ENCODE measurements at places on chromosomes 3 and 15. TPM values are rescaled to one million over a fixed set of nuclear protein-coding genes. Genes with fewer than 3 reads are reported as not detected.

DNA sequence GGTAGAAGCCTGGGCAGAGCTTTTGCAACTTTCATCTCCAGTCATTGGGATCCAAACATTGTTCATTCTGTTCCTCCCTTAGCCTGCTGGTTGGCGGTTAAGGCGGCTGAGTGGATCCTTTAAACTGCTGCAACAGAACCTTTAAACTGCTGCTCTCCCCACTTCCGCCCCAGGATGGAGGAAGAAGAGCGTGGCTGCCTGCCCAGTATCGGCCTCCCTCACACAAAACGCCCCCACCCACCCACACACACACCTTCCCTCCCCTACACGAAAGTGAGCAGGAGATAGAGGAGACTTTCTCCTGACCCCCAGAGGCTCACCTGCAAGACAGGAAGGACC lies 460 bp upstream of the ZMAT3 start:
- peaks cover 12% of the 10 kb centered on the region for H3K36me3 ChIP-seq
- H3K27me3 ChIP-seq = no peaks in the 10 kb centered on the region
- peak overlapping the region; percentile 99 for H3K4me3 ChIP-seq
- peak; percentile 70 for DNase-seq
- peaks cover 42% of the 10 kb centered on the region for H3K4me1 ChIP-seq

DNA sequence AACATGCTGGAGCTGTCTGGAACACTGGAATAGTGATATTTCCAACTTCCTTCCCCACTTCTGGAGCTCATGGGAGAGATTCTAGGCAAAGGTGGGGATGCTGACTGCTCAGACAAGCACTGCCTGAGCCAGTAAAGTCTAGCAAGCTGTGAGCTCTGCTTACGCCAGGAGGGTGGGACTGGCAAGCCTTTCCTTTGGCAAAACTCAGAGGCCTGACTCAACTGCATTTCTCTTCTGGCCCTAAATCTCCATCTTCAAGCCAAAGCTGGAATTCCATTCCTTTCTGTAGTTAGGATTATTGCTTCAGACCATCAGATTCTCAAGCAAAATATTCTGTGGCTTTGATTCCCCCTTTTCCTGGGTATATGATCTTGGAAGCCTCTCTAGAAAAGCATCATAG lies 20.3 kb upstream of the EPB42 start:
- no peak overlapping the region for H3K4me3 ChIP-seq
- no peaks in the 10 kb centered on the region for H3K4me1 ChIP-seq
- DNase-seq = no peak
- H3K27ac ChIP-seq = no peak overlapping the region
- no peaks in the 10 kb centered on the region for H3K36me3 ChIP-seq

DNA sequence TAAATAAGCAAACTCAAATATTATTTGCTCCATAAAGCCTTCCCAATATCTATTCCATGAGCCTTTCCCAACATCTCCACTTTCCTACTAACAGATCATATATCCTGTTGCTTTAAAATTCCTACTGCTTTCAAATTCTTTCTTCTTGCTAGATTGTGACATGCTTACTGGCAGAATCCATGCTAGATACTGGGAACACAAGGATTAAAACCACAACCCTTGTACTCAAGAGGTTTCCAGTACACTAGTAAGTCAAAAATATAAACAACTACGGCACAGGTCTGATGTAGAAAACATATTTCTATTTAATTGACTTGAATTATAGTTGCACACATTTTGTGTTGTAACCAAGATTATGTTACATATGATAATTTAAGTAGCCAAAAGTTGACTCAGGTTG lies 275.0 kb downstream of the ZBTB20 start:
- no peak for DNase-seq
- no peak overlapping the region for H3K27ac ChIP-seq
- peaks cover 8% of the 10 kb centered on the region for H3K4me1 ChIP-seq
- no peaks in the 10 kb centered on the region for H3K27me3 ChIP-seq
- H3K36me3 ChIP-seq = peaks cover 2% of the 10 kb centered on the region

- peaks cover 14% of the 10 kb centered on the region for H3K36me3 ChIP-seq
- no peaks in the 10 kb centered on the region for H3K4me1 ChIP-seq
- H3K27me3 ChIP-seq = no peaks in the 10 kb centered on the region
These were observed 47.5 kb downstream of the ASTE1 start for GRCh38 chr3:130979117-130979516.

DNA sequence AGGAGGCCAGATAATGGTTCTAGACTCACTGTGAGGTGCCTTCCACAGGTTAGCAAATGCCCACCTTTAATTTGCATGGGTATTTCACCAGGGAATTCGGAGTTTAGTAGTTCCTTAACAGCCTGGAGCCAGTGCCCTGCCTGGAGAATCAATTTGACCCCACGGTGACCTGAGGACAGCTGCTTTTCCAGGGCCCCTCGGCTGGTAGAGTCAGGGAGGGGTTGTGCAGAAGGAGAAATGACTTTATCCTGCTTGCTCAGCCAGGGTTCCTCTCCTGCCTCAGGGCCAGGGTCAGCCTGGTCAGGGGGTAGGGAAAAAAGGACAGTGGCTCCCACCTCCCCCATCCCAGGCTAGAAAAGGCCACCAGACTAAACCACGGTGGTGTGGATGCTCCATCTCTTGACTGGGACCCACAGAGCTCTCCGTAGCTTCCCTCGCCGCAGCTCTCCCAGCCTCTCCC lies 12.0 kb downstream of the DLL4 start:
- H3K36me3 ChIP-seq = no peaks in the 10 kb centered on the region
- no peaks in the 10 kb centered on the region for H3K27me3 ChIP-seq
- peak overlapping the region; percentile 78 for H3K27ac ChIP-seq
- peak overlapping the region; percentile 66 for H3K4me3 ChIP-seq
- DNase-seq = no peak

LIPC gene
- total RNA-seq = 0.14 TPM

COL7A1 gene
- 0.84 TPM for total RNA-seq

DNA sequence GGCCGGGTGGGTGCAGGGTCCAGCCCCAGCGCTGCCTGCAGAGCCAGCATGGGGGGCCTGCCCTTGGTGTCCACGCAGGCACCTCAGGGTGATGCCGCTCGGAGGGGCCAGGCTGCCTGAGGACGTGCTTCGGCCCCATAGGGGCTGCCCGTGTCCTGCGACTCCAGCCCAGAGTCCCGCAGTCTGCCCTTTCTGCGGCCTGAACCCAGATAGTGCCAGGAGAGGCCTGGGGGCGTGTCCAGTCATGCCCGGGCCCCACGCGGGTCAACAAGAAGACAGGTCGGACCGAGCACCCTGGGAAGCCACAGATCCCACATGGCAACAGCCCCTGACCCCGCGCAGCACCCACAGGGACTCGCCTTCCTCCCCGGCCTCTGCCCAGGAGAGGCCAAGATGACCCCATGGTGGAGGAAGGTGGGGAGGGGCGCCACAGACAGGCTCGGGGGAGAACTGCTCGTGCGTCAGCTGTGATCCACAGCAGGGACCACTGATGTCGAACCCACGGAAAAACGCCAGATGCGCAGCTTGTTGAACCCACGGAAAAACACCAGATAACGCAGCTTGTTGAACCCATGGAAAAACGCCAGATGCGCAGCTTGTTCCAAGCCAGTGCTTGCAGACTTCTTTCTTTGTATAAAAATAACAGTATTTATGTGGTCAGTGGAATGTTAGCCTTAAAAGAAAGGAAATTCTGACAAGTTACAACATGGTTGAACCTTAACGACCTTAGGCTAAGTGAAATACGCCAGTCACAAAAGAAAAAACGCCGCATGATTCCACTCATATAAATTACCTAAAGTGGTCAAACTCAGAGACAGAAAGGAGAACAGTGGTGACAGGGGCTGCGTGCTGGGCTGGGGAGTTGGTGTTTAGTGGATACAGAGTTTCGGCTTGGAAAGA lies 28.5 kb downstream of the CYFIP1 start:
- H3K4me1 ChIP-seq = peaks cover 10% of the 10 kb centered on the region
- no peak for DNase-seq
- no peak overlapping the region for H3K27ac ChIP-seq
